ENCODE measurements at places on chromosomes 6 and 20.

GRCh38 chr6:6816716-6817115 lies 228.2 kb downstream of the LY86 start:
- no peak for DNase-seq

- DNase-seq, result no peak
Measured at GRCh38 chr6:41527721-41528408, 18.3 kb upstream of the FOXP4 start.

GRCh38 chr6:168791917-168792316 lies 350.9 kb downstream of the SMOC2 start:
- DNase-seq, result no peak

DNA sequence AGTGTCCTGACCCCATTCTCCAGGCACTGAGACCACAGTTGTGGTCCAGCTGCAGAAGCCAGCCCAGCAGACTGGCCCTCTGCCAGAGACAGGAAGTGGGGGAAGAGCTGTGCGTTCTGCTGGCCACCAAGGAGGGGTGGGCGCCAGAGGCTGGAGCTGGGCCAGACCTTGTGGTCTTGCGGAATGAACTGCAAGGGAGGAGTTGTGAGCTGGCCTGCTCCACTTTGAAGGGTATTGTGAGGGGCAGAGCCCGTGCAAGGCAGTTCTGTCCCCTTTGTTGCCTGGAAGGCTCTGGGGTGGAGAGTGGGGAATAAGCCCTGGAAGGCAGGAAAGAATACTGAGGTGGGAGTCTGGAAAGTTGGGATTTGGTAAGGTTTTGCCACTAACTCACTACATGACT lies 3.6 kb upstream of the MDFI start:
- no peak for DNase-seq

DNA sequence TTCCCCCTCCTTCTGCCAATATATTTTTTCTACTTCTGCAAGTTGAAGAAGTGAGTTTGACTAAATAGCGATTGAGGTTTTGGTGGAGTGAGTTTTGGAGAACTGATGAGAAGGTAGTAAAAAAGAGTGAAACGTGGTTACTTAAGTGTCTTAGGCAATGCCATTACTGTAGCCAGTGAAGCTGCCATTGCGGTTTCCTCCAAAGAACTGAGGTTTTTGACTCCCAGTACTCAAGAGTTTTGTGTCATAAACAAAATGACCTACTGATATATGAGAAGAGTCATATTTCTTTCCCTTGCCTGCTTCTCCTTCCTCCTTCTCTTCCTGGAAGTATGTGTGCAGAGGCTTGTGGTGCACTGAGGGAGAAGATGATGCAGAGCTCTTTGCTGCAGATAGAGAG lies 554.5 kb upstream of the MAP3K7 start:
- DNase-seq, result no peak

DNA sequence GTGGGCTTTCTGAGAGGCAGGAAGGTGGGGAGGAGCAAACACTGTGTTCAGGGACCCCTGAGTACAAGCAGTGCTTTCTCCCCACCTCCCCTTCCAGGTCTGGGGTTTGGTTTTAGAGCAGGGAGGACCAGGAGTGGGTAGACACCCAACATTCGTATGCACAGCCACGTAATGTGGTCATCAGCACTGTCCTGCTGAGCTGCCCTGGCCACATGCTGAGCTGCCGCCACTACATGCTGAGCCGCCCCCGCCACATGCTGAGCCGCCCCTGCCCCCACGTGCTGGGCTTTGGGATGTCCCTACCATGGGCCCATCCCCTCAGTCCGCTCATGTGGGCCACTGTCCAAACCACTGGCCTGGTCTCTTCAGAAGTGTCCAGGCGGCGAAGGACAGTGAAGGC lies 214.9 kb upstream of the CST7 start:
- DNase-seq, result no peak

DNA sequence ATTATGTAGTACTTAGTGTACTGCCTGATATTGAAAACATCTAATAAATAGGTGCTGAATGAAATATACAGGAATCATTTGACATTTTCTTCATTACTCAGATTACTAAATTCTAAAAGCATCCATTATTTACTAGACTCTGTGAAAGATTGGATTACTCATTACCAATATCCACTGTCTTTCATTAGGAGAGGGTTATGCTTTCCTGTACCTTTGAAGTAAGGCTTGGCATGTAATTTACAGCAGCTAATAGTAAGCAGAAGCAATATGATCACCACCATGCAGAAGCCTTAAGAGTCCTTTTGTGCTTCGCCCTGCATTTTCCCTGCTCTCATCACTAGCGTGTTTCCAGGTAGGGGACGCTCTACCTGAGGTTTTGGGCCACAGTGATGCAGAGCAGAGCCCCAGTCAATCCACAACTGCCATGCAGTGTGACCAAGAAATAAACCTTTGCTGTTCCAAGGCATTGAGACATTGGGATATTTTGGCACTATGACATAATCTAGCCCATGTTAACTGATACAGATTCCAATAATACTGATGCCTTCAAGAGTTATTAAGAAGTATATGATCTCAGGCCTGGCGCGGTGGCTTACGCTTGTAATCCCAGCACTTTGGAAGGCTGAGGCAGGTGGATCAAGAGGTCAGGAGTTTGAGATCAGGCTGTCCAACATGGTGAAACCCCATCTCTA lies 502.8 kb upstream of the MARCKS start:
- DNase-seq, result no peak

DNA sequence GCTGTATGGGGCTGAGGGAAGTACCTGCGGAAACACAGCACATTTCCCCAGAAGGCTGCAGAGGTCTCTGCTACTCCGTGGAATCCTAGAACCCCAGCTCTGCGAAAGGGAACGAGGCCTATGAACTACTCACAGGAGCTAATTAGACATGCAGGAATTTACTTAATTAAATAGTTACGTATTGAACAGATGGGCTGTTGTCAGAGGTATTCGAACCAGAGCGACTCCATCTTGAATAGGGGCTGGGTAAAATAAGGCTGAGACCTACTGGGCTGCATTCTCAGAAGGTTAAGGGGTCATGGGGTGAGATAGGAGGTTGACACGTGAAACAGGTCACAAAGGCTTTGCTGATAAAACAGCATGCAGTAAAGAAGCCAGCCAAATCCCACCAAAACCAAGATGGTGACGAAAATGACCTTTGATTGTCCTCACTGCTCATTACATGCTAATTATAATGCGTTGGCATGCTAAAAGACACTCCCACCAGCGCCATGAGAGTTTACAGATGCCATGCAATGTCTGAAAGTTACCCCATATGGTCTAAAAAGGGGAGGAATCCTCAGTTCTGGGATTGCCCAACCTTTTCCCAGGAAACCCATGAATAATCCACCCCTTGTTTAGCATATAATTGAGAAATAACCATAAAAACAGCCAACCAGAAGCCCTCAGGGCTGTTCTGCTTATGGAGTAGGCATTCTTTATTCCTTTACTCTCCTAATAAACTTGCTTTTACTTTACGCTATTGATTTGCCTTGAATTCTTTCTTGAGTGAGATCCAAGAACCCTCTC lies 14.7 kb upstream of the SSTR4 start:
- no peak for DNase-seq

DNA sequence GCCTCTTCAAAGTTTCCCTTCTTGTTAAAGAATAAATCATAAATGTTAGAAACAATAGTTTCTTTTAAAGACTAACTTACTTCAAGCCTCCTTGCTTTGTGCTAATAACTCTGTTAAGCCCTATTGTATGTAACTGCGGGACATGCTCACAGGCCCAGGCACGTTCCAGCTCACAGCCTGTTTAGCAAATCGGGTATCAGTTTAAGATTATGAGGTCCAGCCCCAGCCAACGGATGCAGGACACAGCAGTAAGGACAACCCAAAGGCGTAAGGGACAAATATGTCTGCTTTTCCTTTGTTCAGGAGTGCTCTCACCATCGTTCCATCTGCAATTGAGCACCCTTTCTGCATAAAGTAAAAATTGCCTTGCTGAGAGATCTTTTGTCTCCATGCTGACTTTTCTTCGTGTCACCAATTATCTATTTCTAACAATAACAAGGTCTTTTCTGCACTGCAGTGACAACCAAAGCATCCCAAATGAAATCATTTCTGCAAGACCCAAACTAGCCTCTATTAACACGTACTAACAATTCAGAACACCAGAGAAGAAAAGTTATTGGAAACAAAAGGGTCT lies 1.4 kb downstream of the C6orf52 start:
- DNase-seq, result no peak

GRCh38 chr6:144119376-144119775 lies 24.0 kb upstream of the SF3B5 start:
- no peak for DNase-seq

DNA sequence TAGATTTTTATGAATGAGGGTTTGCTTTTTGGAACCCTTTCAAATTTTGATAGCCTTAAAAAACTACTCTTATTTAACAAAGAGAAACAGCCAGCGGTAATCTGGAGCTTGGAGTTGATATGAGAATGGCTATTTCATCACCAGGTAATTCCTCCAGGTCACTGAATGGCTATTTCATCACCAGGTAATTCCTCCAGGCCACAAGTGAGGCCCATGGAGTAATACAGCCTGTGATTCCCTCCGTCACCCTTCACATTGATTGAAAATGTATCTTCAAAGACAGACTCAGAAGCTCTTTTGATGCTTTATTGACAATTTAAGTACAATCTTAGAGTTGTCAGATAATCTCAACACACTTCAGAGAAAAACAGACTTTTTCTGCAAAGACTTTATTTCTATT lies 73.3 kb upstream of the AGPAT4 start:
- DNase-seq, result no peak

DNA sequence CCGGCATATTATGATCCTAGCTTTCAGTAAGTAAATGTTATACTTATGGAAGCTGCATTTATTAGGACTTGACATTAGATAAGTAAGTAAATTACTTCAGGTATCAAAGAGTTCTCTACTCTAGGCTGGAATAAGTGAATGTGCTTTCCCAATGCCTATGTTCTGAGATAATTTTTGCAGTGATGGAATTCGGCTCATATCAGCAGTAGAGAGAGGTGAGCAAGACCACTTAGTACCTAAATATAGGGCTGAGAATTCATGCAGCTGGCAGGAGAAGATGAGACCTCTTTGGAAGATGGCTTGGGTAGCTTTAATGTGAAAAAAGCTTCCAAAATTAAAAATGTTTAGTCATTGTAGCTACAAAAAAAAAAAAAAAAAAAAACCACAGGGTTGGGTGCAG lies 13.3 kb upstream of the BEND3 start:
- no peak for DNase-seq

DNA sequence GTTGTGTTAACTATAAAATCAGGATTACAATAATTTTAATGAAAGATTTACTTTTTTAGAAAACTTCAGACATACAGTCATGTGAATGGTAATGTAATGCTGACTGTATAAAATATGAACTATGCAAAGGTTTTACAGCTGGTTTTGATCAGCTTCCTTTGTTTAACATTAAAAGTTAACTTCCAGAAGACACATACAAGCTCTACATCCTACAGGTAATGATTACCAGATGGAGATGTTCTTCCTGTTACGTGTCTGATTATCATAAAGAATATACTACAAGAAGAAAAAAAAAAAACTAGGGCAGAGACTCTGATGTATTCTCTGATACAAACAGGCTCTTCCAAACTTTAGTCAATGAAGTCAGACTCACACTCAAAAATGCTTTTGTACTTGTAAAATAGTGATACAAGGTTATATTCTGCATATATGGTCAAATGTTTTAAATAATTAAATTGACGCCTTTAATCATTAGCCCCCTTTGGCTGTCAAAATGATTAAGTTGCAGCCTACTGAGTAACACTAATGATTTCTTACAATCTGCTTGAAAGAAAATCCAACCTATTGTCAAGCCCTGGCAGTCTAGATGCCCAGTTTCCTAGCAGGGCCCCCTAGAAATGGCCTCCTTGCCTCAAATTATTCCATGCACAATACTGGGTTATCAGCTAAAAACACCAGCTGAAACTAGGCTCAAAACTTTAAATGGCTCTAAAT lies 251.8 kb upstream of the RUNX2 start:
- no peak for DNase-seq
